AG09309 (cell line): ENCODE measurements at places on chromosomes 1 and 21.

GRCh38 chr1:93143769-93144168 lies 36.4 kb downstream of the TMED5 start:
- no peak for DNase-seq

GRCh38 chr1:164622068-164622845 lies 63.3 kb downstream of the PBX1 start:
- DNase-seq, result no peak

GRCh38 chr1:14486401-14487201 lies 111.9 kb upstream of the KAZN start:
- peak; percentile 99 for DNase-seq

GRCh38 chr1:245677461-245678240 lies 522.9 kb downstream of the KIF26B start:
- DNase-seq, result no peak

DNA sequence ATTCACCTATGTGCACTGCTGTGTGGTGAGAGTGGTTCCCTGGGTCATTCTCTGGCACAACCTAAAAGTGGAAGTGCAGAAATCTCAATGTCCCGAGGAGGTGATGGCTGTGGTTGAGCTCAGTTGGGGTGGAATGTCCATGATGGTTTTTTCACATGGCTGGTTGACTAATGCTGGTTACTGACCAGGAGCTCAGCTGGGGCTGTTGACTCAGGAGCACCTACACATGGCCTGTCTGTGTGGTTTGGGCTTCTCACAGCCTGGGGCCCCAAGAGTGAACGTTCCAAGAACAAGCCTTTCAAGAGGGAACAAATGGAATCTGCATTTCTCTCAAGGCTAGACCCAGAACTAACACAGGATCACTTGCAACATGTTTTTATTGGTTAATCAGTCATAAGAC lies 6.4 kb upstream of the KANK4 start:
- peak; percentile 87 for DNase-seq

- no peak for DNase-seq
These were observed 43.8 kb downstream of the MIER1 start for GRCh38 chr1:66968574-66968973.

DNA sequence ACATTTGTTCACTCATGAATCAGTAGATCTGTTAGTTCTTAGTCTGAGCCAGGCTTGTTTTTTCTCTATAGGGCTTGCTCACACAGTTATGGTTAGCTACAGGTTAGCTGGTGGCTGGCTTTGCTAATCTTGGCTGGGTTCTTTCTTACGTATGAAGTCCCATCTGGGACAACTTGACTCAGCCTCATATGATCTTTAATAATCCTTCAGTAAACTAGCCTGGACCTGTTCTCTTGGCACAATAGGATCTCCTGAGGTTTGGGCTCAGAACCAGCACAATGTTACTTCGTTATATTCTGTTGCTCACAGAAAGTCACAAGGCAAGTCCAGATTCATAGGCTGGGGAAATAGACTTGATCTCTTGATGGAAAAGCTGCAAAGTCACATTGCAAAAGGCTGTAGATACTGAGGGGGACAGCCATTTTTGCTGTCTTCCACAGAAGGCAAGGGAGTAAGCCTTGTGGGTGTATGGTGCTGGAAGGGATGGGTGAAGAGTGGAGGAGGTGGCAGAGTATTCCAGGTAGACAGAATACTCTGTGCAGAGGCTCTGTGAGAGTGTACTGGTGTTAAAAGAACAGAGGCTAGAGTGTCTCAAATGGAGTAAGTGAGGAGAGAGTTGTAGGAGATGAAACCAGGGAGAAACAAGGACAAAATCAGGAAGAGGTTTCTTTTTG lies 24.4 kb downstream of the EFCAB7 start:
- DNase-seq, result peak; percentile 45

GRCh38 chr1:83090195-83090594 lies 908.7 kb downstream of the TTLL7 start:
- no peak for DNase-seq

DNA sequence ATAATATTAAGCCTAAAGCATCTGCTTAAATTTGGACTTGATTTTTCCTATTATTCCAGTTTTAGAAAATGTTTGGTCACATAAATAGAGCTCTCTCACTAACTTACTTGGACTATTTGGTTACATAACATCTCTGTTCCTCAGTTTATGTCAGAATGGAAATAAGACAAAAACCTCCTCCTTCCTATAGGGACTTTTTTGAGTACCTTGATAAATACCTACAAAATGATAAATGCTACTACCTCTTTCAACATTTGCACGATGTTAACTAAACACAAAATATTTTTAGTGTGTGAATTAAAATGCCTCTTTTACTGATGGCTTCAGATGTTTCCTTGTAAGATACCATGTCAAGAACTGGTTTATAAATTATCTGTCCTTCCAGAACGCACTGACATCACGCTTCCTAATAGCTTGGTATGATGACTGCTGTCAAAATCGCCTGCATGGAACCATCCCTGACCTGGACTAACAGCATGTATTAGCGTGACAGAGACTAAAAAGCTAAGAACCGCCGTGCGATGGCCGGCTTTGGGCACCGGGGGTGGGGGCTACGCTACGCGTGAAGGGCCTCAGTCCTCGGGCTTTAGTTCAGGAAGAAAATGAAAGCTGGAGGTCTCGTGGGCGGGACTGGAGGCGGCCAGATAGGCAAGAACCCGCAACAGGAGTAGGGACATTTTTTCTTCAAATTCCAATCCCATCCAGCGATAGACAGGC lies 133.2 kb upstream of the BARHL2 start:
- no peak for DNase-seq

DNA sequence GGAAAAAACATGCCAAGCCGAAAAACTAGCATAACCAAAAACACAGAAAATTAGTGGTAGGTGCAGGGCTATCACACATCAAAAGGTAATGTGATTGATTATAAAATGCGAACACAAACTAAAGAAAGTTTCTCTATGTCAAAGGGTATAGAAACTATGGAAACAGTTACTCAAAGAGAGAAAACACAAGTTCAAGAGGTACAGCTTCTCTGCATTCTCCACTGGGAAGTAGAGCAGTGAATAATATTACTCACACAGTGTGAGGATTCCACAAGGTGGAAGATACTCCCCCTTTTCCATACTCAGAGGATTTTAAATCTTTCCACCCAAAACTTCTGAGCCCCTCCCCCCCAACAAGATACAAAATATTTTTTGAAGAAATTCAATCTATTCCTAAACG lies 18.6 kb downstream of the AKT3 start:
- DNase-seq, result no peak

GRCh38 chr1:43271186-43272118 lies 1.7 kb downstream of the TMEM125 start:
- no peak for DNase-seq

- no peak for DNase-seq
These were observed 96.3 kb downstream of the ROR1 start for GRCh38 chr1:63870152-63870551.

DNA sequence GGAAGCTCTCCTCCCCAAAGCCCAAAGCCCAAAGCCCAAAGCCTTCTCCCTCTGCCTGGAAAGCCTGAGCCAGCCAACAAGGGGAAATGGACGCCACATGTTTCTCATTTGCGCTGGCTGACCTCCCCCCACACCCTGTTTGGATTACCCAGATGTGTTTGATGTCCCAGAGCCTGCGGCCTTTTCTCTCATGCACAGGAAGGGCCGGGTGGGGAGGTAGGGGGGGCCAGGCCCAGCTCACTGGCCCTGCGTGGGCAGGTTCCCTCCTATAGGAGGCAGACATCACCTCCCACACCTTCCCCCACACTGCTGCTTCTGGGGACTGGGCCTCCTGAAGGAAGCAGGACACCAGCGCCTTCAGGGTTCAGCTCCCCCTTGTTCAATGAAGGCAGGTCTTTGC lies 116.3 kb downstream of the NAV1 start:
- DNase-seq, result peak; percentile 79

DNA sequence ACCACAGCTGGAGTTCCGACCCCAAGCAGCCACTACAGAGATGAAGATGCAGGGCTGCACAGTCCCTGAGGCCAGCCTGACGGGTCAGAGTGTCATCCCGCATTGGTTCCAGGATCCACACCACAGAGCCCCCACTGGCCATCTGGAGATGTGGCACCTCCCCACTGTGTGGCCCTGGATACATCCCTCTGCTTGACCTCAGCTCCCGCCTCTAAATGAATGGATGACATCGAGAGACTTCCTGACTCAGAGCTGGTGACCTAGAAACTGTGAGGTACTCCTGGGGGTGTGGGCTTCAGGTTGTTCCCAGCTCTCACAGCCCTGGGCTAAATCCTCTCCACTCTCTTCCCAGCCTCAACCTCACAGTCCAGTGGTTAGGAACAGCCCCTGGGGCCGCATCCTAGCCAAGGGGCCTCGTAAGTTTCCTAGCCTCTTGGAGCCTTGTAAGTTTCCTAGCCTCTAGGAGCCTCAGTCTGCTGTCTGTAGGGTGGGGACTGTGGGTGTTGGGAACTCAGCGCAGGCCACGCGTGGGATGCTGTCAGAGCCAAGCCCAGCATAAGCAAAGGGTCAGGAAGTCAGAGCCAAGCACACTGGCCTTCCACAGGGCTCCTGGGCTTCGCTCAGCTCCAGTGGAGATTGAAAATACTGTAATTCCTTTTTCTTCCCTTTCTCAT lies 87.5 kb upstream of the RUNX3 start:
- no peak for DNase-seq

DNA sequence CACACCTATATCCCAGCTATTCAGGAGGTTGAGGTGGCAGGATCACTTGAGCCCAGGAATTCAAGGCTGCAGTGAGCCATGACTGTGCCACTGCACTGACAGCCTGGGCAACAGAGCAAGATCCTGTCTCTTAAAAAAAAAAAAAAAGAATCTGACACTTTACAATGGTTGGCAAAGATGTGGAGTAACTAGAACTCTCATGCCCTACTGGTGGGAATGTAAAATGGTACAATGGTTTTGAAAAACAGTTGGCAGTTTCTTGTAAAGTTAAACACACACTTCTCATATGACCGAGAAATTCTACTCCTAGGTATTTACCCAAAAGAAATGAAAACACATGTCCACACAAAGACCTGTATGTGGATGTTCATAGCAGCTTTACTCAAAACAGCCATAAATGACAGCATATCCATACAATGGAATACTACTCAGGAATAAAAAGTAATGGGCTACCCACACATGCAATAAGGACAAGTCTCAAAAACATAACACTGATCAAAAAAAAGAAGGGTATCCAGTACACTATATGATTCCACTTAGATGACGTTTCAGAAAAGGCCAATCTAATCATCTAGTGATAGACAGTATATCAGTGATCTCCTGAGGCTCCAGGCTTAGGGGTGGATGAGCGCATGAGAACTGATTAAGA lies 58.1 kb downstream of the HLCS start:
- DNase-seq, result no peak

DNA sequence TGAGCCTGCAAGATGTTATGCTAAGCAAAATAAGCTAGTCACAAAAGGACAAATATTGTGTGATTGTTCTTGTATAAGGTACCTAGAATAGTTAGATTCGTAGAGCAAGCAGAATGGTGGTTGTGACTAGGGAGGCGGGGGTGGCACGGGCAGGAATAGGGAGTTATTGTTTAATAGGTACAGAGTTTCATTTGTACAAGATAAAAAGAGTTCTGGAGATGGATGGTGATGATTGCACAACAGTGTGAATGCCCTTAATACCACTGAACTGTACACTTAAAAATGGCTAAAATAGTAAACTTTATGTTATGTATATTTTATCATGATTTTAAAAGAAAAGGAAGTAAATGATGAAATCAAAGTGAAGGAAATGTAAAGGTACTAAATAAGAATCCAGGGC lies 20.6 kb downstream of the LRRC42 start:
- no peak for DNase-seq

DNA sequence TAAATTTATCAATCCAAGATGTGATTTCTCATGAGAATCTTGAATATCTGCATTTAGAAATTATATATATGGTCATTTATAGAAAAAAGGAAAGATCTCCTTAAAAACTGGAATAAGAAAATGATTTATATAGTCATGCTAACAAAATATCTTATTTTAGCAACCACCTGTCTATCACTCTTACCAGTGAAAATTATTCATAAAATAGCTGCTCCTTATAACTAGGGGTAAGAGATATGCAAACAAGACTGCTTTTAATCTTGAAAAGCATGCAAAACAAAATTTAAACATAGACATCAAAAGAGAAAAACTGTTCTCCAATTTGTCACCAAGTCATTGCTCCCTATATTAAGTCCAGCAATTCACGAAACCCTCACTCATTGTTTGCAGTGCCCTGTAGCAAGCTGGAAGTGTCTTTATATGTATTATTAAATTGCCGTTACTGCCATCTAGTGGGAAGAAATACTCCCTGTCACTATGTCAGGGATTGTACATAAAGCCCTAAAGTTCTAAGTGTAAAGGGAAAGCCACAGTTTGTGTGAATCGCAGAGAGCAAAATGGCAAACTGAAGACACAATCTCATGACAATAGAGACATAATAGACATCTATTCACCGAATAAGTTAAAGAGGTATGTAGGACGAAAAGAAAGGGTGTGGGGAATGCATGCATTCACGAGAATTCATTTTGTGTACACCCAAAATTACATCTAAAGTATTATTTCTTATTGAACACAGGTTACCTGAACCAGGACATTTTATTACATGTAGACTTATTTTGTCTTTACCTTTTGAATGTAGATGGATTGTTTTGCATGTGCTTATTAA lies 600.5 kb downstream of the USP25 start:
- peak; percentile 59 for DNase-seq

DNA sequence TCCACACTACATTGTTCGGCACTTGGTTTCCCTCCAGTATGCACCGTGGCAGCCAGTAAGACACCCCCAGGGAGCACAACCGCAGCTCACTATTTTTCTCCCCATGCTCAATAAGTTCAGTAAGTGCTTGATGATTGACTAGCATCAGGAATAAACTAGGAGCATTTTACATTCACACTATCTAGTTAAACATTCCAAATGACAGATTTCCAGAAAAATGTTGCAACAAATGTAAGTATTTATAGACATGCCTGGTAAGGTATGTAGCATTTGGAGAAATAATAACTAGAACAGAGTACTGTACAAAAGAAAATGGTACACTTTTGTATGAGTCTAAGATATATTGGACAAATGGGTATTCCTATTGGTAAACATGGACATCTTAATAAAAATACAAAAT lies 92.9 kb downstream of the SLC45A1 start:
- DNase-seq, result no peak

DNA sequence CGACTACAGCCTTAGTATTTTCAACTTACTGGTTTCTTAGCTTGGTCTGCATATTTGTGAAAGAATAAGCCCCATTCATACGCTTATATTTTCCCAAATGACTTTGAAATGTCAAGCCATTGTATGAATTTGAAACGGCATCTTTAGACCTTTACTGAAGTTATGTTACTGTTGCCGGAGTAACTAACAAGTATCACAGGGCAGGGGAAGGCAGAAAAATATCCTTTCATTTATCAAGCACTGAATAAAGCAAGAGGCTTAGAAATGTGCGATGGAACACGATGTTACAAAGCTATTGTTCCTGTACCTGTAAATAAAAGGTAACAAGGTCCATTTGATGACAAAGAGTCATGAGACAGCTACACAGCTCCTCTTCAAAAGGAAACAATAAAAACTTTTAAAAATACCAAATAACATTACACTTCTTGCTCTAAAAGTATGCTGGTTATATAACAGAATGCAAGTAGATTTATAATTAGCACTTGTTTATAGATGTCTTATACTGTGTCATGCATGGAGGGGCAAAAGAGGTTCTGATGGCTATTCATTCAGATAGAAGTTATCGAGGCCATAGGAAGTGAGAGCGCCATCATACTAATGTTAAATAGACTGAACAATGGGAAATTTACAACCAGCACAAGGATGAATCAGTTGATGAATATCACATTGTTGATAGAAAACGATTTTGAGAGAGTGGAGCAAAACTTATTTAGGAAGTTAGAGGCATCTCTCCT lies 322.6 kb downstream of the RGS7 start:
- DNase-seq, result no peak

GRCh38 chr1:37323486-37324377 lies 150.6 kb upstream of the ZC3H12A start:
- no peak for DNase-seq

- DNase-seq, result peak; percentile 89
These were observed 72.5 kb upstream of the TNFSF18 start for GRCh38 chr1:173122958-173123852.
